ENCODE measurements at places on chromosomes 2 and 18.

GRCh38 chr2:131580187-131580586 lies 52.5 kb downstream of the CCDC74A start:
- no peak for DNase-seq

- no peak for DNase-seq
Measured at GRCh38 chr2:73257425-73258125, 23.5 kb downstream of the CCT7 start.

GRCh38 chr2:169526451-169526850 lies 16.9 kb downstream of the KLHL41 start:
- no peak for DNase-seq

DNA sequence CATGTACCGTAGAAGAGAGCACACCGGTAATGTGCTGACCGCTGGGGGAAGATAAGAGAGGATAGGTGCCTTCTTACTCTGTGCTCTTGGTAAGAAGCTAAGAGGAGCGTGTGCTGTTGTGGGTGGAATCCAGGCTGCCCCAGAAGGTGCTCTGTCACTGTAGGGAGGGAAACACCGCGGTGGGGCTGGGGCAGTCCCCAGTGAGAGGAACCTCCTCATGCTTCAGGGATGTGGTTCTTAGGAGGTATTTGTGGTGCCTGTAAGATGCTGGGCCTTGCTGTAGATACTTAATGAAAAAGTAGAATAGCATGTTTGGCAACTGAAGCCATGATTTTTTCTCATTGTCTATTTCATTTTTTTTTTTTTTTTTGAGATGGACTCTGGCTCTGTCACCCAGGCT lies 1.1 kb downstream of the COLEC11 start:
- DNase-seq: no peak

DNA sequence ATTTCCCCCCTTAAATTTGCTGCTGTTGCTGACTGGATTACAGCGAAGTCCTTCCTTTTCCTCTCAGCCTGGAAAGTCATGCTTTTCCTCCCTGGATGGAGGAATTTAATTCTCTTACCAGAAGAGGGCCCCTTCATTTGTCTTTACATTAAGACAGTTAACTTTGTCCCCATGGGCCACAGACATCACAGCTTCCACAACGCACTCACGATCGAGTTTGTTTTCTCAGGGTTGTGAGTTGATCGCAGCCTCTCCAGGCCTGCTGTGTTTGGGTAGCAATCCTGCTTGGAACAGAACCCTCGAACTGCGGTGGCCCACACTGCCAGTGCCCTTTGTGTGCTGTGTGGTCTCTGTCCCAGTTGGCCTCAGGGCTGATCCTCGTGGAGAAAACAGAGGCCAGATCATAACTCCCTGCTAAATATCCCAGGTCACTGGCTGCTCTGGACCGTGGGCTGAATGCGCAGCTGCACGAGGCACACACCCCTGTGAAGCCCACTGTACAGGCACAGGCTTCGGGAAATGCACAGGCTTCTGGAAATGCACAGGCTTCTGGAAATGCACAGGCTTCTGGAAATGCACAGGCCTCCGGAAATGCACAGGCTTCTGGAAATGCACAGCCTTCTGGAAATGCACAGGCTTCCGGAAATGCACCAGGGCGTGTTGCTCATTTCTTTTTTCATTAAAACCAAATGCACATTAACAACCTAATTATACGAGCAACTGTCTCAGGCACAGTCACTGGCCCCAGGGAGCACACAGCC lies 2.2 kb upstream of the PDIA6 start:
- DNase-seq: no peak

- DNase-seq: no peak
Measured at GRCh38 chr18:64171576-64171975, 22.7 kb upstream of the LINC00305 start.

All from stimulated activated CD4-positive, alpha-beta T cell treated with anti-CD3 and anti-CD28 coated beads, TNF-alpha, amount 100 ng/mL, for 1 hour (primary cell).